ENCODE measurements at places on chromosomes 12 and 14.
A peak's percentile ranks its signal among the peaks of the same experiment; 100 is the strongest.

- DNase-seq: no peak
These were observed 22.7 kb upstream of the LTA4H start for GRCh38 chr12:96057986-96058553.

- no peak for DNase-seq
These were observed 226.7 kb downstream of the VRK1 start for GRCh38 chr14:97023871-97024270.

- no peak for DNase-seq
These were observed 33.3 kb upstream of the KRAS start for GRCh38 chr12:25284024-25284423.

DNA sequence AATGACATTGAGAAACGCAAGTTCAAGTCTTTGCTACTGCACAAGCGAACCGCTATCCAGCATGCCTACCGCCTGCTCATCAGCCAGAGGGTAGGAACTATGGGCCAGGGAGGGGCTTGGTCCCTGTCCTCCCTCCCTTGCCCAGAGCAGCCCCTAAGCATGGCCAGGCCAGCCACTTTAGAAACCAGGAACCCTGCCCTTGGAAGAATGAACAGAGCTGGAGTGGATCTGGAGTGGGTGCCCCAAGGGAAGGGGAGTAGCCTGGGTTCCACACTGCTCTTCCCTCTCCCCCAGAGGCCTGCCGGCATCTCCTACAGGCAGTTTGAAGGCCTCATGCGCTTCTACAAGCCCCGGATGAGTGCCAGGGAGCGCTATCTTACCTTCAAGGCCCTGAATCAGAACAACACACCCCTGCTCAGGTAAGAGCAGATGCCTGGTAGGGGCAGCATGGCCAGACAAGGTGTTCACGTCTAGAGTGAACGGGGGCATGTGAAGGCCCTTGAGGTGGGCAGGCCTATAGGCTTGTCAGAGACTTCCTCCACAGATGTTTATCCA, 55.8 kb downstream of the TPCN1 start:
- no peak for DNase-seq

- DNase-seq: no peak
These were observed 406.1 kb upstream of the TMPO start for GRCh38 chr12:98109266-98109665.

GRCh38 chr12:55932551-55932910, 1.6 kb downstream of the DGKA start:
- no peak for DNase-seq

DNA sequence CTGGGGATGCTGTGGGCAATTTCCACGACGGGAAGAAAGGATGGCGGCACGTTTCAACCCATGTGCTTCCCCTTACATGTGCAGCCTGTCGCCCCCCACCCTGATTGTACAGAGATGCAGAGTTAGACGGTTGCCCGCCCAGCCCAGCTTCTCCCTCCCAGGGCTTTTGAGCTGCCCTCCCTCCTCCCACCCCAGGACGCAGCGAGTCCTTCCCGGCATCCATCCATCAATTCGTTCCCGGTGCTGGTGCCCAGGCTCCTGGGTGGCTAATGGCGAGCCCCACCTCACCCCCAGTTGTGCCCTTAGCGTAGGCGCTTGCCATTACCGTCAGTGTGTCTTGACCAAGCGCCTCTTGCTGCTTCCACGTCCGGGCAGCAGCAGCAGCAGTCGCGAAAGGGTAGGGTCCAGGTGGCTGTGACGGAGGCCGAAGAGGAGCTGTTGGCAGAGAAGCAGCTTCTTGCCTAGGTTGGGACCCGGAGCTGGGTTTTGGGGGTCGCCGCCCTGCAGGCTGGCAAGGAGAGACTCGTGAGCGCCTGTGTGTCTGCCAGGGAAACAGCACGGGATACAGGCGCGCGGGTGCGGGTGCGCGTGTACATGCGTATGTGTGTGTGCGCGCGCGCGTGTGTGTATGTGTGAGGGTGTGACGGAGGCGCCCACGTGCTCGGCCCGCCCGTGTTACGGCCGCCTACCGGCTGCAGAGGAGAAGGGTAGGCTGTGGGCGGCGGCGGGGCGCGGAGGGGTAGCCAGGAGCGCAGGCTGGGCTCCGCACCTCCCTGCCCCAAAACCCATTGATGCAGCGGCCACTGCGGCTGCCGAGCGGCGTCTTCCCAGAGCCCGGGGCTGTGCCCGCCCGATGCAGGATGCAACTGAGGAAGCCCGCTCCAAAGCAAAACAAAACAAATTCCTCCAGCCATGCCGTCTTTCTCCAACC, at the start of gene SLC6A15:
Gene SLC6A15, minus strand, starts transcription at position 602 of the 931 bp plus-strand sequence. CDS start 20,679 bp downstream, outside the sequence.
- DNase-seq: peak; percentile 81

- DNase-seq: peak; percentile 95
These were observed 8.6 kb downstream of the PPP1R1A start for GRCh38 chr12:54579696-54580333.

DNA sequence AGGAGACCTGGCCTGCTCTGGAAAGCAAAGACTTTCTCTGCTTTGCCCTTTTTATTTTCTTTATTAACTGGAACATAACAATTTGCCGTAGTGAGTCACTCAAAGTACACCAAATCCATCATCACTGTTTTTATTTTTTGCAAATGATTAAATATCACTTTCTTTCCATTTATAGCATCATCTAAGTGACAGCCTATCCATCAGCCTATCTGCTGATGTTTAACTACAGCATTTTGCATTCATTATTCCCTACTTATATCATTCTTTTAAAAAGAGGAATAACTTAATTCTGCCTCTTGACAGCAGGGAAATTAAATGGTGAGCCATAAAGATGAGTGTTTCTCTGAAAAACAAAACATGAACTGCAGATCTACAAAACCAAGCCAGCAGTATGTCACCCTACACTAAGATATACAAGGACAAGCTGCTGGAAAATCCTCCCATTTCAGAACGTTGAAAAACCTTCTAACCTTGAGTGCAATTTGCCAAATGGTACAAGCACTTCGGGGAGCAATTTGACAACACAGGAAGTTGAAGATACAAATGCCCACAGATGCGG, 821.3 kb upstream of the TMEM132C start:
- DNase-seq: no peak

GRCh38 chr14:23589606-23590005, 11.0 kb upstream of the JPH4 start:
- DNase-seq: no peak

- no peak for DNase-seq
These were observed 3.2 kb upstream of the MIA2 start for GRCh38 chr14:39230416-39231035.

GRCh38 chr12:117118838-117119591, 19.8 kb upstream of the TESC start:
- no peak for DNase-seq
